Lower leg skin (tissue), 4 donors: ENCODE measurements at places on chromosomes 1 and 21. TPM values are rescaled to one million over a fixed set of nuclear protein-coding genes. Genes with fewer than 3 reads are reported as not detected.

The TPTE gene
- total RNA-seq, result not detected

The SYNJ1 gene
- total RNA-seq, result 18.1 TPM

The PCP4 gene
- total RNA-seq, result 0.83 TPM

GRCh38 chr1:110248746-110249145, 38.6 kb downstream of the KCNC4 start:
- no peak for DNase-seq

- no peak for DNase-seq
Observed at GRCh38 chr1:199834711-199835110, 192.8 kb upstream of the NR5A2 start.

DNA sequence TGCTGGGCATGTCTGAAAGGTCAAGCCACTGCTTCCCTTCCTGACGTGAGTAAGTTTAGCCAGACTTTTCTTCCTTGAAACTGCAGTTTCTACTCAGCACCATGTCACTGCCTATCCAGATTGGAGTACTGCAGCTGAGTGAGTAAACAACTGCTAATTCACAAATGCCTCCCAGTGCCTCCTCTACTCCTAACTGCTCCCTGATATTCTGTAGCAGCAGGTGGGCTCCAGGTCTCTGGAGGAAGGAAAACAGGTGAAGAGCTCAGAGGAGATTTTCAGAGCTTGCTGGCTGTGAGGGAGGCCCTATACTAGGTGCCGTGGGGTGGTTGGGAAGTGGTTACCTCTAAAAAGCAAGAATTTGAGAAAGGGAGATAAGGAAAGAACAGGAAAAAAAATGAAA, 96.5 kb downstream of the KIF14 start:
- DNase-seq, result no peak
